ENCODE measurements at places on chromosomes 11 and 22. TPM values are rescaled to one million over a fixed set of nuclear protein-coding genes. Genes with fewer than 3 reads are reported as not detected.

DNA sequence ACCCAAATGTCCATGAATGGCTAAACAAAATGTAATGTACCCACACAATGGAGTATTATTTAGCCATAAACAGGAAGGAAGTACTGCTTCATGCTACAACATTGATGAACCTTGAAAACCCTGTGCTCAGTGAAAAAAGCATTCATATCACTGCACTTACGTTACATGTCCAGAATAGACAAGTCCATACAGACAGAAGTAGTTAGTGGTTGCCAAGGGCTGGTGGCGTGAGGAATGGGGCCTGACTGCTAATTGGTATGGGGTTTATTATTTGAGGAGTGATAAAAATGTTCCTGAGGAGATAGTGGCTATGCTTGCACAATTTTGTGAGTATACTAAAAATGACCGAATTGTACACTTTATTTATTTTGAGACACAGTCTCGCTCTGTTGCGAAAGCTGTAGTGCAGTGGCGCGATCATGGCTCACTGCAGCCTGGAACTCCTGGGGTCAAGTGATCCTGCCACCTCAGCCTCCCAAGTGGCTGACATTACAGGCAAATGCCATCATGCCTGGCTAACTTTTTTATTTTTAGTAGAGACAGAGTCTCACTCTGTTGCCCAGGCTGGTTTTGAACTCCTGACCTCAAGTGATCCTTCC, 7.7 kb upstream of the SYVN1 start:
- DNase-seq = no peak

The POU2AF1 gene
- 21.7 TPM for total RNA-seq

GRCh38 chr22:48373626-48374173, 1454.0 kb downstream of the BRD1 start:
- DNase-seq = no peak

GRCh38 chr11:103848686-103849085, 187.8 kb upstream of the DDI1 start:
- DNase-seq = no peak

- no peak for DNase-seq
Observed at GRCh38 chr11:130156108-130157022, 3.2 kb upstream of the ST14 start.

DNA sequence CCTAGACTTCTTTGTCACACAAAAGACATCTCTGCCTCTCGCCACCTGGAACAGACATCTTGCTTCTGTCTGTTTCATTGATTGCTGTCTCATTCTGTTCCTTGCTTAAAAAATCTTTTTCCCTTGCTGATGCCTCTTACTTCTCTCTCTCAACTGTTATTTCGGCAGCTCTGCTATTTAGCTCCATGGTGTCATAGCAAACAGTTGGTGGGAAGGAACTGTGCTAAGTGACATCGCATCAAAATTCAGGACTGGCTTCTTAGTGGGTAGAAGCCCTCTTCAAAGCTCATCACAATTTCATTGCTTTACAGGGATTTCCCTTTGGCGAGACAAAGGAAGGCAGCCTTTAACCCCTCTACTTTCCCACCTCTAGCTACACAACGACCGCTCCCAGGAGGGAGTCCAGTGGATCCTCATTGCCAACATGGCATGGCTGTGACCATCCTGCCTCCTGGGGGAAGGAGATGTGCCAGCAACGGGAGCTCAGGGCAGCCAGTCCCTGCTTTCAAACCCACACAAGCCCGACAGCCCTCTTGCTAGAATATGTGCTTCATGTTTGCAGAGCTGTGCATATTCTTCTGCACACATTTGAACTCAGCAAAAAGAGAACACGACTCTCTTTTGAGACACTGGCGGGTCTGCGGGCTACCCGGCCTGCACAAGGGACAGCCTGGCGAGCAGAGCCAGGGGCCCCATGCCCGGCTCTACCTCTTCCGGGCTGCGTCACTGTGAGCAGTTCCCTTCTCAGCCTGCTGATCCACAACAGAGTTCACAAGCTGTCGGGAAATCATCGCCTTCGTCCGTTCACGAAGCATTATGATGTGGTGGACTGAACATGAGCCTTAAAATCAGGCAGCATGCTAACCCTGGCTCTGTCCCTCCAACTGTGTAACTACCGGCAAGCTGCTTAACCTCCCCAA, 51.1 kb upstream of the JAM3 start:
- DNase-seq = no peak

DNA sequence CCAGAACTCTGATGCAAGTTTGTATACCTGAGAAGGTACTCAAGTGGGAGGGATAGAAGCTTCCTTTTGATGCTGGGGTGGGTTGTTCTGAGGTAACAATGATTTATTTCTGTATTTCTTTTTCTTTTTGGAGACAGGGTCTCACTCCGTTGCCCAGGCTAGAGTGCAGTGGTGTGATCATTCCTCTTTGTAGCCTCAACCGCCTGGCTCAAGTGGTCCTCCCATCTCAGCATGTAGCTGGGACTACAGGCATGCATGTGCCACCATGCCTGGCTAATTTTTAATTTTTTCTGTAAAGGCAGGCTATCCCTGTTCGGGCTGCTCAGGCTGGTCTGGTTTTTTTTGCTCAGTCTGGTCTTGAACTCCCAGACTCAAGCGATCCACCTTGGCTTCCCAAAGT, 7.9 kb downstream of the KDM2A start:
- DNase-seq = no peak

DNA sequence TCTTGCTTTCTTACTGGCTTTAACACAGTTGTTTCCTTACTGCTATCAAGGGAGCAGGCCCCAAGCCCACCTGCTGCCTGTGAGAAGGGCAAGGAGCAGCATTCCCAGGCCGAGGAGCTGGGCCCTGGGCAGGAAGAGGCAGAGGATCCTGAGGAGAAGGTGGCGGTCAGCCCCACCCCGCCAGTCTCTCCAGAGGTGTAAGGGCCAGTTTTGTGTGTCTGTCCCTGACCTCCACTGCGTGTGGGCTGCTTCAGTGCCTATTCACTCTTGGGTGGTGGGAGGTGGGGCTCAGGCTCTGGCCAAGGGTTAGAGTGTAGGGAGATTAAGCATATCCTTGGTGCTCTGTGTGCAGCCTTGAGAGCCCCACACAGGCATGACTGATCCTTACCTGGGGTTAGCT, 55.1 kb downstream of the CEP164 start:
- no peak for DNase-seq

The APOBEC3F gene
- 22.5 TPM for total RNA-seq

The TSGA10IP gene
- 0.68 TPM for total RNA-seq

The LDLRAD3 gene
- 14.9 TPM for total RNA-seq

DNA sequence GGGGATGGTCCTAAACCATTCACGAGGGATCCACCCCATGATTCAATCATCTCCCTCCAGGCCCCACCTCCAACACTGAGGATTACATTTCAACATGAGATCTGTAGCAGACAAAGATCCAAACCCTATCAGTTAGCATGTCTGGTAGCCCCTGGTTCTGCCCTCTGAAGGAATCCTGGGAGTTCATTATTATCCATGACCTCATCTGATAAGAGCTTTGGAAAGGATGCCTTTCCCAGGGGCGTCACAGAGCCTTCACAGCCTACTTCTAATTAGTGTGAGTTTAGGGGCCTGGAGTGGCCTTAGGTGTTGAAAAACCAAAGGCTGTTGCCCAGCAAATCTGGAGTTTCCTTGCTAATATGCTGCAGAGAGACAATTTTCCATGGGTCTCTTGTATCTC, 8.6 kb upstream of the EIF3M start:
- no peak for DNase-seq

The MFRP gene
- total RNA-seq = not detected

- DNase-seq = no peak
Observed at GRCh38 chr11:107397357-107397756, 60.3 kb downstream of the CWF19L2 start.

- DNase-seq = no peak
Observed at GRCh38 chr11:115379528-115379927, 124.7 kb downstream of the CADM1 start.

The OR5P2 gene
- 5.6 TPM for total RNA-seq

DNA sequence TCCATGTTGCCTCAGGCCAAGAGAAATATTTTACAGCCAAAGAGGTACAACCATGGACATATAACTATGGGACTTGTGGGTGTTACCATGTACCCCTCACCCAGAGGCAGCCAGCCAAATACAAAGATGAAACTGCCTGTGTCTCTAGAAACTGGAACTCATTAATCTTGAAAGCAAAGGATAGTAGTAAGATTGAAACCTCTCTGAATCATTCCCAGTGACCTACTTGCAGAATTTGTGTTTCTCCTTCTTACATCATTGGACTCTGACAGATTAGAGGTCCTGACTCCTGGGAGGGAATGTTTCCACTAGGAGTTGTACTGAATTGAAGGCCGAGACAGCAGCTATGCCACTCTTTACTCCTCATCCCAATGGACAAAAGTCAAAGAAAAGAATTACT, 257.4 kb upstream of the UBASH3B start:
- no peak for DNase-seq

DNA sequence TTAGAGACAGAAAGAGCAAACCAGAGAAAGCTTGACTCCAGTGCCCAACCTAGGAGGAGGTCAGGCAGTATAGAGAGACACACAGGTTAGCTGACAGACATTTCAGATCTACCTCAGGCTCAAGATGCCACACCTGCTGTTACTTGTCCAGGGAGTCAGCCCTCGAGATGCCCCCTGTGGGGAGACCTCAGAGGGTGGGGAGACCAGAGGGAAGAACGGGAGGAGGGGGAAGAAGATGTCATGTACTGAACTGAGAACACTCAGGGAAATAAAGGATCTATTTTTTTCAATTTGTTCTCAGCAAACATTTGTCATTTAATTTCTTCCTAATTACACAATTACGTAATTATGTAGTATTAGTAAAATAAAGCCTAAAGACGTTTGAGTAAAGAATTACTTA, 196.3 kb upstream of the CADM1 start:
- no peak for DNase-seq

DNA sequence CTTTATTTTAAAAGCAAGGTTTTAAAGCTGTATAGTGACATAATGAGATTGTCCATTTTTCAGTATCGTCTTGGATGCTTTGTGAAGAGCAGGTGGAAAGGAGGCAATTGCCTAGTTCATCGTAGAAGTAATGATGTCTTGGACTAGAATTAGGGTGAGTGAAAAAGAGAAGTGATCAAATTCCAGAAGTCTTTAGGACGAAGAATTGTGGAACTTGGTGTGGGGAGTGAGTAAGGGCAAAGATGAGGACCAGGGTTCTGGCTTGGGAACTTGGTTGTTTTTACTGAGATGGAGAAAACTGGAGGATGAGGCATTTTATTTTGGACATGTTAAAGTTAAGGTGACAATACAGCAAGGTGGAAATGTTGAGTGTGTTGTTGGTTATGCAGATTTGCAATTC, 1.2 kb downstream of the ILK start:
- no peak for DNase-seq

The KCNQ1OT1 gene
- 5.0 TPM for total RNA-seq

- no peak for DNase-seq
Observed at GRCh38 chr11:35197292-35197691, 58.3 kb downstream of the CD44 start.

Measured in ureter (tissue), 1 donor.